ENCODE measurements at places on chromosomes 7 and 10.
A peak's percentile ranks its signal among the peaks of the same experiment; 100 is the strongest.

GRCh38 chr7:1943933-1944618, 274.0 kb downstream of the ELFN1 start:
- no peak for DNase-seq

- DNase-seq: peak; percentile 22
Observed at GRCh38 chr10:60464659-60465058, 75.0 kb upstream of the ANK3 start.

DNA sequence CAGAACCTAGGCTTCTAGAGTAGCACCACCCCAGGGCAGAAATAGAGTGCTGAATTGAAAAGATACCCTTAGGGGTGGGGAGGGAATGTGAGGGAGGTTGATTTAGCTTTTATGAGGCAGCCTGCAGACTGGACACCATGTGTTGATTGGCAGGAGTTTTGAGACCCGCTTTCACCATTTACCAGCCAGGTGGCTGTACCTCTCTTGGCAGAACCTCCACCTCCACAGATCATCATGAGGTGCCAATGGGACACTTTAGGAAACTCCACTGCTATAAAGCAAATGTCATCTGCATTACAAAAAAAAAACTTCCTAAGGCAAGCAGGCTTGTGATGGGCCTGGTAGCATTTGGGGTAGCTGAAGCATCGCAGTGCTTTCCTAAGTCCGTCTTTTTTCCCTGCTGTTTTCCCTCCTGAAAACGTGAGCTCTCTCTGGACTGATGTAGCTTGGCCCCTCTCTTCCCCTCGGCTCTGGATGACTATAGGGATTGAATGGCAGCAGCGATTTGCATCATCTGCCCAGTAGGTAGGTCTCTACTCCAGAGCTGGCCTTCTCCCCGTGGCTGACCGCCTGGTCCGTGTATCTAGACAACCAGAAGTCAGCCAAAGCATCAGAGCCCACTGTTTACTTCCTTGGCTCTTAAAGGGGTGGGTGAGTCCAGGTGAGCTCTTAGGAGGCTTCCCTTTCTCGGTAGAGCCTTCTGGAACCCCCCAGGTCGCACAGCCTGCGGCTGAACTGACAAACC, 1.3 kb downstream of the PCBD1 start:
- no peak for DNase-seq

DNA sequence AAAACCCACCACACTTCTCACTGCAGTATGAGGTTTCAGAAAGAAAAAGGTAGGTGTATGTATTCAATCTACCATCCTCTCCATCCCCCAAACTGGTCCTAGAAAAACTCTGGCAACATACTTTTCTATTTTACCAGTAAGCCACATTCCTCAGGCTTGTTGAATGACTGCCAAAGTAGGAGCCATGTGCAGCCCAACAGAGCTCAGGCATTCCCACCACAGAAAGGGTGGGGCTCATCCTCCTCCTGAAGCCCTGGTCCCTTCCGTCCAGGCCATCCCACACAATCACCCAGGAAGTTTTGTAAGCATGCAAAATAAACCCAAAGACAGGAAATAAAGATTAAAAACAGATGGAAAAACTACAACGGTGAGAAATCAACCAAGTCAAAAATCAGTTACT, 57.2 kb downstream of the MAD1L1 start:
- DNase-seq: no peak

GRCh38 chr10:3145366-3145765, 27.2 kb downstream of the PITRM1 start:
- DNase-seq: no peak

- no peak for DNase-seq
Observed at GRCh38 chr10:47139121-47139520, 160.9 kb upstream of the GDF10 start.

GRCh38 chr10:132477066-132477397, 60.6 kb upstream of the INPP5A start:
- DNase-seq: no peak

GRCh38 chr7:159036916-159037605, 107.6 kb downstream of the VIPR2 start:
- peak; percentile 10 for DNase-seq

GRCh38 chr7:139117599-139118233, 8.2 kb upstream of the ZC3HAV1 start:
- no peak for DNase-seq

GRCh38 chr10:121281576-121281975, 316.7 kb downstream of the FGFR2 start:
- DNase-seq: no peak

GRCh38 chr10:76892766-76893479, 744.7 kb downstream of the KCNMA1 start:
- peak; percentile 7 for DNase-seq

GRCh38 chr7:11623093-11623678, 208.8 kb downstream of the THSD7A start:
- no peak for DNase-seq

- DNase-seq: peak; percentile 48
Observed at GRCh38 chr10:51892965-51893658, 193.7 kb upstream of the CSTF2T start.

- DNase-seq: peak; percentile 71
Observed at GRCh38 chr10:80204677-80205476, 460 bp downstream of the ANXA11 start.

DNA sequence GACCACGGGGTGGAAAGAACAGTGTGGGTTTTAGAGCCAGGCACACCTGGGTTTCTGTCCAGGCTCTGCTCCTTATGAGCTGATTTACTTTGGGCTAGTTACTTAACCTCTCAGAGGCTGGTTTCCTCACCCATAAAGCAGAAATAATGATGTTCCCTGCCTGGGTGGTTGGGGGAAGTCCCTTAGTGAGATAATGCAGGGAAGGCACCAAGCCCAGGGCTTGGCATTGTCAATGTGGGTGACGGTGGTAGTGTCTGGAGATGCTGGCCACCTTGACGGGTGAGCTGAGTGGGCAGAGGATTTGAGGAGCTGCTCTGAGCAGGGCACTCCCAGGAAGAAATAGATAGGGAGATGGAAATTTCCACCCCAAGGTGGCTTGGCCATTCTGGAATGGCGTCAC, 65.2 kb downstream of the SH2D4B start:
- no peak for DNase-seq

- no peak for DNase-seq
Observed at GRCh38 chr10:20811131-20811530, 86.0 kb downstream of the NEBL start.

DNA sequence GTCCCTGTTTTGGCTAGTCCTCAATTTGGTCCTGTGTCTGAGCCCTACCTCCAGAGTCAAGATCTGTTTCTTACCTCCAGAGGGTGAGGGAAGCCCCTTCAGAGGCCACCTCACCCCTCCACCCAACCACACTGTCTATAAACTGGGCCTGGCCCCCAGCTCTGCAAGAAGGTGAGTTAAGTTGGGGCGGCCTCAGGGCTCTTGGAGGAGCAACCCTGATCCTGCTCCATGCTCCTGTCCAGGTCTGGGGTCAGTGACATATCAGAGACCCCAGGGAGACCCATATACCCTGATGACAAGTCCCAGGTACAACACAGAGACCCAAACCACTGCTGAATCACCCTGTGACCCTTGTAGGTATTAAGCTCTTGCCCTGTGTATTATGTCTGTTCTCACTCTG, 69.5 kb downstream of the MYL10 start:
- no peak for DNase-seq

DNA sequence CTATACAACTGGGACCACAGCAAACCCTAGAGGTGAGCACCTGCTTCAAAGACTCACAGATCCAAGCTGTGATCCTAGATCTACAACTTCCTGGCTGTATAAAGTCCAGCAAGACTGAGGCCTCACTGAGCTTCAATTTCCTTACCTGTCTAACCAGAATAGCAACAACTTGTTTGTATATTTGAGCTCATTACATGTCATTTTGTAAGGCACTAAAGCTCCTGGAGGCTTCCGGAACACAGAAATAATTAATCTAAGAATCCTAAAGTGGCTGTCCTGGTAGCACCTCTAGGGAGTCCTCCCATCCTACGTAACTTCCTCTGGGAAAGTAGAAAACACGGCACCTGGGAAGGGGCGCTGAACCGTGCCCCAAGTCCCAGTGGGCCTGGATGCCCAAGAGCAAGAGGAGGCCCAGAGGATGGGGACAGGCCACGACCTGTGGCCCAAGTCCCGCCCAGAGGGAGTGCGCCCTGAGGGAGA, 39.4 kb downstream of the HK1 start:
- DNase-seq: no peak

DNA sequence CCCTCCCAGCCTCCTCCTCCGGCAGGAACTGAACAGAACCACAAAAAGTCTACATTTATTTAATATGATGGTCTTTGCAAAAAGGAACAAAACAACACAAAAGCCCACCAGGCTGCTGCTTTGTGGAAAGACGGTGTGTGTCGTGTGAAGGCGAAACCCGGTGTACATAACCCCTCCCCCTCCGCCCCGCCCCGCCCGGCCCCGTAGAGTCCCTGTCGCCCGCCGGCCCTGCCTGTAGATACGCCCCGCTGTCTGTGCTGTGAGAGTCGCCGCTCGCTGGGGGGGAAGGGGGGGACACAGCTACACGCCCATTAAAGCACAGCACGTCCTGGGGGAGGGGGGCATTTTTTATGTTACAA, 83.3 kb downstream of the PAX2 start:
- peak; percentile 49 for DNase-seq

DNA sequence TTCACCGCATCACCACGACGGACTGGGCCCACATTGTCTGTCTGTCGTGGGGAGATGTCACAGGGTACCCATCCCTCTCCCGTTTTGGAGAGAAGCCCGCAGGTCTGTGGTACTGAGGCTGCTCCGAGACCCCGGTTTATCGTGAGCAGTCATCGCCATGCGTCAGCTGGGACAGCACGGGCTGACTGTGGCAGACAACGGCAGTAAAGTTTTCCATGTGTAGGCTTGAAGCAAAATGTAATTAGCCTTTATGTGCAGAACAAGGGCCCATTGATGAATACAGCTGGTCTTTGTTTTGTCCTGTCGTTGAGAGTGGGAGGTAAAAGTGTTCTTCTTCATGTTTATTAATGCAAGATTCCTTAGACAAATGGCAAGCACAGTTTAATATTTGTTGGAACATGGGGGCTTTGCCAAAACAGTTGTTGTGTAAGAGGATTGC, 167.4 kb upstream of the SH2B2 start:
- no peak for DNase-seq

GRCh38 chr7:140673063-140673773, 473 bp downstream of the ADCK2 start:
- DNase-seq: peak; percentile 50

DNA sequence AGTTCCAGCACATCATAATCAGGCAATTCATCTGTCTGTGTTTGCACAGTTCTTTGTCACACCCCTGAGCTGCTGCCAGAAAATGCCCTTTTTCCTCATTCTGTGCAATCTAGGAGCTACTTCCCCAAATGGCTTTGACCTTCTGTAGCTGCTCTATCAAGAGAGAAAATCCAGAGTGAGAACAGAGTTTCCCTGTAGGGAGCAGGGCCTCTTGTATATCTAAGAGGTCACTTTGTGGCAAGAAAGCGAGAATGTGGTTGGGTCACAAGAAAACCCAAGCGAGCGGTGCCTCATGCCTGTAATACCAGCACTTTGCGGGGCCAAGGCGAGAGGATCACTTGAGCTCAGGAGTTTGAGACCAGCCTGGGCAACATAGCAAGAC, 24.3 kb downstream of the SLC29A3 start:
- peak; percentile 78 for DNase-seq

DNA sequence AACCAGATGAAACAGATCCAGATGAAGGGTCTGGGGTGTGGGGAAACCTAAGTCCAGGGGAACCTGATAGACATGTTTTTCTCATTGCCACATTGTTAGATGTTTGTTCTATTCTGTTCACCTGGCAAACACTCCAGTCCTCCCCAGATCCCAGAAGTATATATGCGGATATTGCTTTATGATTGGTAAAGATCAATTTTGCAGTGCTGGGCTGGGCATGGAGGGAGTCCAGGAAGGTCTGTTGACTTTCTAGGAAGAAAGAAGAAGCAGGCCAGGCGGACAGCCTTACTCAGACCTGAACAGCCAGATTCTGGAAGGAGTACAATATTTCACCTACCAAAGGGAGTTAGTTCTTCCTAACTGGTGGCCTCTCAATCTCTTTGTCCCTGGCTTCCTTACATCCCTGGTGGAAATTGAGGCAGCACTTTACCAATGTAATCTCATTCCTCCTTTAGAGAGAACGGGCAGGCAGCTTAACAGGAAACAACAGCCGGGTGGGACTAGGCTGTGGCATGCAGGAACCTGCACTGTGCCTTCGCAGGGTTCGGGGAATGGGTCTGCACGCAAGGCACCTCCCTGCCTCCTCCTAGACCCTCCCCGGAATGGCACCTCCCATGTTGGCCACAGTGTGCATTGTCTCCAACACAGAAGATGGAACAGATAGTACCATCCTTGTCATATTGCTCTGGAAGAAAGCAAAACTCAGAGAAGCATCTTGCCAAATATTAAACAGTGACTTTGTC, 930 bp downstream of the GIMAP6 start:
- DNase-seq: peak; percentile 71

GRCh38 chr7:88826222-88826621, 30.7 kb upstream of the TEX47 start:
- no peak for DNase-seq

DNA sequence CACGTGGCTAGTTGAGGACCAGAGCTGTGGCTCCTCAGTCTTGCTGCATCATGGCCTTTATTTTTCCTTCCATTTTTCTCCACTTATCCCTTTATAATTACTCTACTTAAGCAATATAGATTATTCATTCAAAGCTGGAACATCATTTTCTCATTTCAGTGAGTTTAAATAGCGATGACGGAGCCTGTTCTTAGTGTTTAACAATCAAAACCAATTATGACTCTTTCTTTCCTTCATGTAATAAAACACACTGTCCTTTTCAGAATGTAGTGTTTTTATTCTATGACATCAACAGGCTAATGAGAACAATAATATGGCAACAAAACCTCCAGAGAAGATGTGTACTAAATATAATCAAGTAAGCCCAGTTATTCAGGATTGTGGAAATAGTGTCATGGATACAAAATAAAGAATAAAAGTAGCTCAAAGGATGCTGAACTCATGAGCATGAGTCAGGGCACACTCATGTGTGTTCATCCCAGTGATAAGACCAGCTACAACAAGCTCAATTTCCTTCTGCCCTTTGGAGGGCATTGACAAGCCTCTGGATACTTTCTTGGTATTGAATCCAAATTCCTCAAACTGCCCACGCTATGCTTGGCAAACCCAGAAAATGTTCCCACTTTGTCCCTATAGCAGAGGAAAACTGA, 188.4 kb downstream of the CYP26A1 start:
- DNase-seq: no peak

GRCh38 chr10:101189461-101190401, 39.5 kb downstream of the LBX1 start:
- no peak for DNase-seq

DNA sequence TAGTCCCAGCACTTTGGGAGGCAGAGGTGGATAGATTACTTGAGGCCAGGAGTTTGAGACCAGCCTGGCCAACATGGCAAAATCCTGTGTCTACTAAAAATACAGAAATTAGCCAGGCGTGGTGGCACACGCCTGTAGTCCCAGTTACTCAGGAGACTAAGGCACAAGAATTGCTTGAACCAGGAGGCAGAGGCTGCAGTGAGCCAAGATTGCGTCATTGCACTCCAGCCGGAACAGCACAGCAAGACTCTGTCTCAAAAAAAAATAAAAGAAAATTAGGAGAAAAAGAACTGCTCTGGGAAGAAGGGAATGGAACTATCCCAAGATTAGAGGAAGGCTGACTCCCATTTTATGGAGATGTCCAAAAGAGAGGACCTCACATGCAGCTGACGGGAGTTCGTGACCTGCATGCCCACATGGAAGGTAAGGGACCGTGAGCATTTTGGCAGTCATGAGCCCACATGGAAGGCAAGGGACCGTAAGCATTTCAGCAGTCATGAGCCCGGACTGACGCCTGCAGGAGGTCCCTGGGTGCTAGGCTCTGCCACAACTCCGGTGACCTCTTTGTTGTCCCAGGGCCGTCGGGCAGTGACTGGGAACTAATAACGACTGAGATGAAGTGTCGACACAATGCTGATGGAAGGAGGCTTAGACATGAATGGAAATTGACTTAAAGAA, 18.6 kb upstream of the GTPBP4 start:
- no peak for DNase-seq
